GM20000 (cell line): ENCODE measurements at places on chromosomes 5 and 9.

- no peak for DNase-seq
Observed at GRCh38 chr5:153546566-153546965, 56.1 kb downstream of the GRIA1 start.

DNA sequence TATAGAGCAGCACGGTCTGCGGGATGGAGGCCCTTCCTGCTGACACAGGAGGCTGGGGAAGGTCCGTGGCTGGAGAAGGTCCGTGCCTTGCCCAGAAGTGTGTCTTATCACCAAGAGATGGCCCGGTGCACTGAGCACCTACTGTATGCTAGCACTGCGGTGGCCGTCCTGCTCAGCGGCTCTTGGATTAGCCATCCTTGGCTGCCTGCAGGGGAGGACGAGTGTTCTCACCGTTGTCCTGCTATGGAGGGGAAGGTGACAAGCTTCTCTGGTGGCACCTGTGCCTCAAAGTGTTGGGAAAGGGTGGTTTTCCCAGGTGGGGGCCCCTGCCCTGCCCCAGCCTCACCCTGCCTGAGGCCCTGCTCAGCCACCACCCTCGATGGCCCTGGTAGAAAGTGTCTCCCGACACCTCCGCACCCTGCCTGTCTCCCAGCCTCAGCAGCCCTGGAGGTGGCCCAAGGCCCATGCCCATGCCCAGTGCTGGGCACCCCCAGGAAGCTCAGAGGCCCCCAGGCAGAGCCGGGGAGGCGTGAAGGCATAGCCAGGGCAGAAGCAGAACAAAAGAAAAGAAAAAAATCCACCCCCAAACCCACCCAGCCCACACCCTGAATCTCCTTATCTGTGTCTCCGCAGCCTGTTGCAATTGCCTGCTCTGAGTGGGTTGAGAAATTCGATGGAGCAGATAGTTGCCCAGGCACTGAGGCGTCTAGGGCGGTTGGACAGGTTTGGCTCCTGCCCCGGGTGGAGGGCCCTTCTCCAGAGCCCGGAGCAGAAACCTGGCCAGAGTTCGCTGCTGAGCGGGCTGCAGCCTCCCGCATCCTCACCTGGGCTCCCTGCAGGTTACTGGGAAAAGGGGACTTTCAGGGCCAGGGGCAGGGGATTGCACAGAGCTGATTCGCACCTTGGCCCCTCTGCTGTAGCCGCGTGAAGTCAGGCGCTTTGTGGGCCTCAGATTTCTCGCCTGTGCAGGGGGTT is 30.5 kb downstream of the RXRA start:
- DNase-seq, result no peak

GRCh38 chr9:130298662-130299279 is 33.2 kb downstream of the HMCN2 start:
- no peak for DNase-seq

GRCh38 chr9:96478829-96479371 is 28.9 kb downstream of the HABP4 start:
- no peak for DNase-seq

- no peak for DNase-seq
Observed at GRCh38 chr5:149796836-149797235, 66.7 kb downstream of the PPARGC1B start.

GRCh38 chr5:57488215-57488955 is 5.8 kb upstream of the ACTBL2 start:
- peak; percentile 7 for DNase-seq

DNA sequence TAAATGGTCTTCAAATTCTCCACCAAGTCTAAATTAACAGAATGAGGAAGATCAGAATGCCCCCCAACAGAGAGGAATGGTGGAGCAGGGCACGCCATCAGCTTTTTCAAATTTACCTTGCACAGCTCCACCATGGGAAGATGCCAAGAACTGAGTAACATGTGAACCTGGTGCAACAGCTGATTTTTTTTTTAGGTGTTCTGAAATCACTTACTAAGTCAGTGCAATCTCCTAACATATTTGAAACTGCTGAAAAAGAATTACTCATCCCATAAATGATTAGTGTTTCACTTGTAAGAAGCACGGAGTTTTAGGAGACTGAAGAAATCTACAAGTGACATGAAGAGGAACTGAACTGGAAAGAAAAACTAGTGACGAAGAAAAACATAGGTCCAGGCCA is 5.1 kb downstream of the TMEM245 start:
- DNase-seq, result no peak

GRCh38 chr9:137278061-137278701 is 655 bp downstream of the TOR4A start:
- DNase-seq, result peak; percentile 67

- DNase-seq, result no peak
Observed at GRCh38 chr5:112342389-112342788, 76.7 kb downstream of the EPB41L4A start.

GRCh38 chr5:27568811-27569210 is 530.4 kb upstream of the CDH9 start:
- no peak for DNase-seq

GRCh38 chr9:26523577-26523976 is 369.0 kb downstream of the CAAP1 start:
- no peak for DNase-seq

GRCh38 chr5:103090791-103091190 is 29.1 kb downstream of the GIN1 start:
- no peak for DNase-seq

DNA sequence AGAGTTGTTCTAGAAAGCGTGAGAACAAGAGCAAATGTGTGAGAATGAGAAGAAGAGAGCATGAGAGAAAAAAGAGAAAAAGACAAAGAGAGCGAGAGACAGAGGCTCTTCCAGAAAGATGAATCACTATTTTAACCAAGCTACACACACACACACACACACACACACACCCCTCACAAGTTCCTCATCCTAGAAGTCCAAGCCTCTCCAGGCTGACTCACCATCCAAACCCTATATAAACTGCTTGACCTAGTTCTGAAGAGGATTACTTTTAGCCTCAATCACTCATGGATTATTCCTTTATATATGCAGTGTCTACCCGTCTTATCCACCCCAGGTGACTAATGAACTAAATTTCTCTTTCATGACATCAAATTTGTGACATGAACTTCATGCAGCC is 37.6 kb downstream of the C9orf57 start:
- no peak for DNase-seq

DNA sequence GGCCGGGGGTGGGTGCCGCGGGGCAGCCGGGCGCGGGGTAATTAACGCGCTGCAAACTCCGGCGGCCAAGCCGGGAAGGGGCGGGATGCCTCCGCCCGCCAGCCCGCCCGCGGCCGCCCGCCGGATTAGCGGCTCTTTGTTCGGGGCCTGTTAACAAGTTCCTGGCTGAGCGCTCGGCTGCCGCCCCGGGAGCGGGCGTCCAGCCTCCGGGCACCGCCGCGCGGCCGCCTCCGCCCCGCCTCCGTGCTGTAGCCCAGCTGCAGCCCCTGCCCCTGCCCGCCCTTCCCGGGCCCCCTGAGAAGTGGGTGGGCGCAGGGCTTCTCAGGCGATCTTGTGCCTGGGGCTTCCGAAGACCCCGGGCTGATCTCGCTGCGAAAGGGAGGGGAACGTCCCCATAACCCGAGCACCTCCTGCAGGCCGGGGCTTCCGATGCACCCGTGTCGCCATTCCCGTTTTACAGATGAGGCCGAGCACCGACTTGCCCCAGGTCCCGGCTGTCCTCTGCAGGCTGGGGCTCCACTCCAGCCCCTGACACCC is 7.5 kb downstream of the UNC5A start:
- DNase-seq, result peak; percentile 68

GRCh38 chr5:131595088-131596033 is 39.7 kb downstream of the RAPGEF6 start:
- DNase-seq, result peak; percentile 31

GRCh38 chr9:3277200-3277599 is 248.6 kb downstream of the RFX3 start:
- DNase-seq, result no peak

DNA sequence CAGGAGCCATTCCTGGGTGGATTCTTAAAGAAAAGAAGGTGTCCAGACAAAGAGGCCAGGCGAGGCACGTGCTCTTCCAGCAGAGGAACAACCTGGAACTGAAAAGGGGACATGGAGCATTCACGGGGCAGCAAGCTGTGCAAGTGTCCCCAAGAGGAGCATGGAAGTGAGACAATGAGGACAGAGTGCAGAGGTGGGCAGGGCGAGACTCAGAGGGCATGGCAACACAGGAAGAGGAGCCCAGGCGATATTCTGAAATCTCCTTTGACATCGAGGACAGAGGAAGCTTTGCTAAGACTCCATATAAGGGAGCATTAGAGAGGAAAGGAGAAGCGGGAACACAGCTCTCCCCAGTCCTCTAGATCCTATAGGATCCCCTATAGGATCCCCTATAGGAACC is 29.4 kb upstream of the SPATA31E1 start:
- DNase-seq, result no peak

GRCh38 chr5:136198453-136198852 is 5.5 kb upstream of the SMIM32 start:
- DNase-seq, result no peak

DNA sequence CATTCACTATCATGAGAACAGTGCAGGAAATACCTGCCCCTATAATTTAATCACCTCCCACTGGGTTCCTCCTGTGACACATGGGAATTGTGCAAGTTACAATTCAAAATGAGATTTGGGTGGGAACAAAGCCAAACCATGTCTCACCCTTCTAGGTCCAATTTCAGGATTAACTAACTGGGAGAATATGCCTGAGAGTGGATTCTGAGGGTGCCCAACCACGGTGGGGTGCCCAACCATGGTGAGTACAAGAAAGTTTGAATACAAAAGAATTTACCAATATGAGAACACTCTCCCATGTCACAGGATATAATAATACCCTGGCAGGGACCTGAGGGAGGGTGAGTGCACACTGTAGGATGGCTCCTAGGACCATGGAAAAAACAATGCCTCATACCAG is 17.2 kb upstream of the GDA start:
- DNase-seq, result no peak

DNA sequence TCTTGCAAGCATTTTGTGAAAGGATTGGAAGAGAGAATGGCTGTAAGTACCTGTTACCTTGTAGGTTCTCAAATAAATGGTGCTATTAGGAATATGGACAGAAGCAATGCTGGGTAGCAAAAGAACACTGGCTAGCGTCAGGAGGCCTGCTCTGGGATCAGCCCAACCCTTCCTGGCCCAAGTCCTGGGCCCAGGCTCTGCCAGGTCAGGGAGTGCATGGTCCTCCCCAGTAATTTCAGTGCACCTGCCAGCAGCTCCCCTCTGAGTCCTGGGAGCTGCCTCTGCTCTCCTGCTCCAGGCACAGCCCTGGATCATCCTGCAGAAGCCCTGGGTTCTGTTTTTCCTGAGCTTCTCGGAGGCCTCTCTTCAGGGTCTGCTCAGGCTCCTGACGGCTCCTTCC is 89.5 kb upstream of the ARAP3 start:
- no peak for DNase-seq

- DNase-seq, result no peak
Observed at GRCh38 chr5:17396247-17396646, 101.8 kb upstream of the TAF11L2 start.

DNA sequence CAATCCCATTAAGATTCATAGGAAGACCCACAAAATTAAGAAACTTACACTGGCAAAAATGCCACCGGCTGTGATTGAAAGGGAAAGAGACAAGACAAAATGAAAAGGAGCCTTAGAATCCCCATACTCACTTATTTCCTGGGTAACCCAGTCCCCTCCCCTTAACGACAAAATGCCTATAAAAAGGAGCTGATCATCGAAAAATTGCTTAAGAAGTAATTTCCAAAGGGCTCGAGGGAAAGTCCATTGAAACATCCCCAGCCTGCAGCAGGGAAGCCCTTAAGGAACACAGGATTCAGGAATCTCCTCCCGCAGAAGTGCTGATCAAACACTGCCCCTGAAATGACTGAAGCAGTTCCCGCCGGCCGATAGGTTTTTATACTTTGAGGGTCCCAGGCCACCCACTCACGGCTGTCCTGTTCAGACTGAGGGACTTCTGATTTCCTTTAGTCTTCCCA is 677 bp upstream of the ZNF79 start:
- DNase-seq, result no peak

DNA sequence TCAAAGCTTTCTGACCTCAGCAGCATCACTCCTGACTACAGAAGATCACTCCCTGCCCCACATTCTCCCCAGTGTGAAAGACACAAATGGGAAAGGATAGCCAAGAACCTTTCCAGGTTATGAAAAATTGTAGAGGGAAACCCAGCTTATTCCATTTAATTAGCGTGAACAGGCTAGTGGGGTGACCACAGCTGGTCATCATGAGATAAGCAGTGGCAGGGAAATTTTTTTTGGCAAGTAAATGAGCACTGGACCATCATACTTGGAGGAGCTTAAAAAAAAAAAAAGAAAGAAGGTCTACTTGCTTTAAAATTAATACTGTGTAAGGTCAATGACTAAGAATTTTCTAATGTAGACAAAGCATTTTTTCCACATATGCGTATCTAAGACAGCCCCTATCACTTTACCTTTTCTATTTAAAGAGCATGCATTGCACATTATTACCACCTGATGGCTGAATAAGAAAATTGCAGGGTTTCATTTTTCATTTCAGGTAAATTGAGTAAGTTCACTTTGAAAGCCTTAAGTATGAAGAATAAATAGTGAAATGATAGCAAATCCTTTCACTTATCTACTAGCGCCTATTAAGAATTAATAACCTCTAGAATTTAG is 123.6 kb downstream of the ELAVL2 start:
- DNase-seq, result no peak

- no peak for DNase-seq
Observed at GRCh38 chr5:87354496-87354895, 58.2 kb downstream of the CCNH start.

DNA sequence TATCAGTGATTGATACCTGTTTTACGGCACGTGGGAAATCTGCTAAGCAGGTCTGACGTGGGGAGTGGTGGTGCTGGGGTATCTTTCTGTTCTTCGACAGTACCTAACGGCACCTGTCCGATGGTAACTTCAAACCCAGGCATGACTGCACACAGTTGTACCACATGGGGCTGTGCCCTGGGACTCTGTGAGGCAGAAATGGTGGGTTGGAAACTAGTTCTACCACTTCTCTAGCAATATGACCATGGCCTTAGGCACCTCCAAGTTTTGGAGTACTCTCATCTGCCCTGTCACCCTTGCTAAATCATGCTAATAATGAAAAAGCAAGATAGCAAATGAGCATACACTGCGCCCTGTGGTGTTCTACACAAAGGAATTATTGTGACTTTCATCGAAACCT is 30.9 kb downstream of the EPB41L4B start:
- no peak for DNase-seq

- no peak for DNase-seq
Observed at GRCh38 chr9:27618066-27618465, 44.8 kb upstream of the C9orf72 start.

DNA sequence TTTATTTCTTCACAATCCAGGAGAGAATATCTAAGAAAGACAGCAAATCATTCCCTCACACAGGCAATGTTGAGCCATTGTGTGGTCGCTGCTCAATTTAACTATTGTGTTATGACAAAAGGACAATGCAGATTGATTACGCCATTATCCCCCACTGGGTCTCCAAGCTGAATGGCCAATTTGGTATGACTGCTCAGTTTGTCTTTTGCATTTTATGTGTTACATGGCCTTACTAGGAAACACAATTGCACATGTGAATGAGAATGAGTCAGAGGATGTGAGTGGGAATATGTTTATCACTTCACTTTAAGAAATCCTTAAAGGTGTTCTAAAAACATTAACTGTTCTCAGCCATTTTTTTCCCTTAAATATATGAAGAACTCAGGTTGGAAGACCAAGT is 108.3 kb downstream of the FAM174A start:
- no peak for DNase-seq
